ENCODE measurements at places on chromosomes 4 and X.
A peak's percentile ranks its signal among the peaks of the same experiment; 100 is the strongest.

GRCh38 chrX:41716222-41716621 is 7.8 kb upstream of the GPR82 start:
- DNase-seq = no peak

- peak; percentile 20 for DNase-seq
Observed at GRCh38 chr4:189769131-189769530, 171.5 kb upstream of the FRG1 start.

DNA sequence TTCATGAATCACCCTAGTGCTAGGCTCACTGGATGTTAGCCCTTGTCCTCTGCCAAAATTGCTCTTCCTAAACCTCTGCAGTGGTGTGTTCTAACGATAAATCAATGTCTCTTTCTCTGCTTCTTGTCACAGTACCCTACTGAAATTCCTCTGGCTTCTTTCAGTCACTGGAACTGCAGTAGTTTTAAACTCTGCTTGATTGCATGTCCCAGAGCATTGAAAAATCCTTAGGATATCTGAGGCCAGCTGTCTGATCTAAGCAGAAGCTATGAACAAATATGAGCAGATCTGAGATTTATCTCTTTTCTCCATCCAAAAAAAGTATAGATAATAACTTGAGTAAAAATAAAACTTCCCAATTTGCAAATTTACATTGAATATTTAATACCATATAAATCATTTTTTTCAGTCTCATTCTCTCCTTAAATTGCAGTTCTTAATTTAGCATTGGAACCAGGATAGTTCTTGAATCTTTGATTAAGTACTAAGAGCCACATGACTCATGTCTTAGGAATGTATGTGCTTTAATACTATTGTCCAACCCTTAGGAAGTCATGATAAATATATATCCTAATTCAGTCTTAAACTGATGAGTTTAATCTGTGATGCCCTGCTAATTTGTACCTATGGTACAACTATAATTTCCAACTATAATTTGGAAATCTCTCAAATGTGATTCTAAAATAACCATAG is 169.7 kb downstream of the PDHA2 start:
- no peak for DNase-seq

GRCh38 chr4:147340591-147341120 is 140.2 kb upstream of the EDNRA start:
- DNase-seq = no peak

DNA sequence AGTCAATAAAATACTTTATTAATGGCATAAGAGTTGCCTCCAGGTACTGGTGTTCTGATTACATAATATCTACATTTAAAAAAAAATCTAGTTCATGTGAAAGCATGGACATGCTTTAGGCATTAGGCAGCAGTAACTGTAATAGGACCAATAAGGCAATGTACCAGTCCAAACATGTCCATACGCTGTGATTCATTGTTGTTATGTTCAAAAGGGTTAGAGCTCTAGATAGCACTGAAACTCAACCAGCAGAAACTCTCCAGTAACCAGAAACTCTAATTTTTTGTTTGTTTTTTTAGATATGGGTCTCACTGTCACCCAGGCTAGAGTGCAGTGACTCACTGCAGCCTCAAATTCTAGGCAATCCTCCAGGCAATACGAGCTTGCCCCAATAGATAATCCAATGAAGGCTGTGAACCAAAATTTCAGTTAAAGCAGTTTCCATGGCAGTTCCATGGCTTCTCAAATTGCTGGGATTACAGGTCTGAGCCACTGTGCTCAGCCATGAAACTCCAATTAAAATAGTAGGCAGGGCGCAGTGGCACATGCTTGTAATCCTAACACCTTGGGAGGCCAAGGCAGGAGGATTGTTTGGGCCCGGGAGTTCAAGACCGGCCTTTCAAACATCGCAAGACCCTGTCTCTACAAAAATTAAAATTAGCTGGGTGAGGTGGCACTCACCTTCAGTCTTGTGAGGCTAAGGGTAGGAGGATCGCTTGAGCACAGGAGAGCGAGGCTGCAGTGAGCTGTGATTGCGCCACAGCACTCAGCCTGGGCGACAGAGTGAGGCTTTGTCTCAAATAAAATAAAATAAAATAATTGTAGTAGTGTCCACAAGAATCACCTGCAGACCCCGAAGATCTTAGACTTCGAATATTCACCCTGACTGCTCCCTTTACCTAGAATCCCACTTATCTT is 36.3 kb downstream of the MGARP start:
- no peak for DNase-seq

DNA sequence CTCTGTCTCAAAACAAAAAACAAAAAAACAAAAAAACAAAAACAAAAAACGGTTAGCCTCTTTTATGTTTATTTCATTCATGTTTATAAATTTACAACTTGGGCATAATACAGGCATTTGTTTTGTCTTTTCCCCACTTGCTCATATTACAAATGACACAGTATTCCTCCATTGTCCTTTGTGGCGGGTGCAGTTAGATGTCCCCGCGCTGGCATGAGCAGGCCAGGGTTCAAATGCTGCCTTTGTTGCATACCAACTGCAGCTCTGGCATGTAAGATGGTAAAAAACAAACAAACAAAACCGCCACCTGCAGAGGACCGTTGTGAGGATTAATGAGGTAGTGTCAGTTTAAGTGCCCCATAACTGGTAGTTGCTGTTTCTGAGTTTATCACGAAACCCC is 16.1 kb upstream of the HPF1 start:
- no peak for DNase-seq

GRCh38 chr4:7498446-7499200 is 63.9 kb upstream of the PSAPL1 start:
- DNase-seq = no peak

- no peak for DNase-seq
Observed at GRCh38 chr4:149702414-149703293, 113.0 kb downstream of the IQCM start.

- DNase-seq = no peak
Observed at GRCh38 chrX:10984213-10984612, 126.9 kb upstream of the HCCS start.

GRCh38 chr4:142858446-142858845 is 12.3 kb upstream of the INPP4B start:
- DNase-seq = no peak

All from T47D (cell line).